Camera-type eye (tissue), 1 donor: ENCODE measurements at places on chromosomes 1 and 21. TPM values are rescaled to one million over a fixed set of nuclear protein-coding genes. Genes with fewer than 3 reads are reported as not detected.

LEPR gene
- 73.2 TPM for total RNA-seq

IL23R gene
- not detected for total RNA-seq

PDC gene
- 285 TPM for total RNA-seq

ILDR2 gene
- total RNA-seq, result 153 TPM

NEGR1 gene
- total RNA-seq, result 23.3 TPM

MPZL1 gene
- 114 TPM for total RNA-seq

LAD1 gene
- 3.8 TPM for total RNA-seq

HEYL gene
- 16.3 TPM for total RNA-seq

FAM131C gene
- total RNA-seq, result 4.0 TPM

ATG4C gene
- total RNA-seq, result 25.9 TPM
